ENCODE measurements at places on chromosomes 5 and 9. TPM values are rescaled to one million over a fixed set of nuclear protein-coding genes. Genes with fewer than 3 reads are reported as not detected.

The RMI1 gene
- total RNA-seq: 10.8 TPM

The DMRTA1 gene
- 0.33 TPM for total RNA-seq

The GMCL2 gene
- not detected for total RNA-seq

The FBLL1 gene
- 0.65 TPM for total RNA-seq

The SLC45A2 gene
- total RNA-seq: 0.10 TPM

The NCS1 gene
- total RNA-seq: 42.4 TPM

The PCDHGC4 gene
- 2.3 TPM for total RNA-seq

The SEC16A gene
- total RNA-seq: 54.9 TPM

The PRLR gene
- total RNA-seq: not detected

The GPR21 gene
- total RNA-seq: 1.3 TPM

The MARCOL gene
- not detected for total RNA-seq

The RICTOR gene
- total RNA-seq: 68.1 TPM

The SPATA31C2 gene
- total RNA-seq: not detected

The KLF9 gene
- 17.3 TPM for total RNA-seq

The GFPT2 gene
- 0.98 TPM for total RNA-seq

The AGXT2 gene
- total RNA-seq: not detected

The REEP2 gene
- total RNA-seq: 4.6 TPM

The PCDHA1 gene
- not detected for total RNA-seq

The ALDH1A1 gene
- total RNA-seq: 196 TPM

The BSPRY gene
- not detected for total RNA-seq

The WNT8A gene
- total RNA-seq: under 0.01 TPM

The YIPF5 gene
- total RNA-seq: 113 TPM

The CDO1 gene
- 0.65 TPM for total RNA-seq

The SPATA31A3 gene
- total RNA-seq: not detected

The DNAJC21 gene
- total RNA-seq: 26.6 TPM

The ATOSB gene
- total RNA-seq: 50.9 TPM

The PHYKPL gene
- total RNA-seq: 40.5 TPM

The NR5A1 gene
- total RNA-seq: not detected

The SAPCD2 gene
- total RNA-seq: 14.7 TPM

The IQGAP2 gene
- total RNA-seq: 2.3 TPM

All from vein endothelial cell (primary cell).